Fibroblast of skin of left biceps (primary cell): ENCODE measurements at places on chromosomes 1 and 21.

GRCh38 chr1:224435999-224436398 lies 1.4 kb upstream of the WDR26 start:
- no peak for DNase-seq

DNA sequence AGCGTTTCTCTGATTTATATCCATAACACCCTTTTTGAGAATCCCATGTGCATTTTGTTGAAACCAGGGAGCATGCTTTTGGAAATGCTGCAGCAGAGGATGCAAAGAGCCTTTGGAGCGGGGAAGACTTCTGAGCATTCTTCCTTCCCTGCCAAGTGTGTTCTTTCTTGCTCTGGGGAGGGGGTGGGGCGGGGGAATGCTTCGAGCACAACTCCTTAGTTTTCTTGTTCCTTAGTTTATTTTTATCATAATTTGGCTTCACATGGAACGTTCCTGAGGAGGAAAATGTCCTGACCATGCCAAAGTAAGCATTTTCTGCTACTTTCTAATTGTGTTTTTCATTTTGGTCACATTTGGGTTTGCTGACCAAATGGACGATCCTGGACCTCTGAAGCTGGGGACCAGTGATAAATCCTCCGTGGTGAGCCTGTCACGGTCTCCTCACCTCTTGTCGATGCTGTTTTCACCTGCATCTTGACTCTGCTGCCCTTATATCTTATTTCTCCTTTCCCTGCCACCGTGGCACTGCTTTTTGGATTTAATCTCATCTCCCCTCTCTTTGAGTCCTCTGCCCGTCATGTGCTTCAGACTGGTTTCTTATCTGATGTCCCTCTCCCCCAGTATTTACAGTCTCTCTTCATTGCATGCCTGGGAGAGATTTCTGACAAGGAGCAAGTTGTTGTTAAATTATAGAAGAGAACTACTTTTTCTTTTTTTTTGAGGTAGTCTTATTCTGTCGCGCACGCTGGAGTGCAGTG lies 2.4 kb downstream of the CTPS1 start:
- no peak for DNase-seq

GRCh38 chr1:91784616-91785015 lies 101.3 kb downstream of the TGFBR3 start:
- no peak for DNase-seq

GRCh38 chr1:12172042-12172851 lies 5.5 kb downstream of the TNFRSF1B start:
- no peak for DNase-seq

DNA sequence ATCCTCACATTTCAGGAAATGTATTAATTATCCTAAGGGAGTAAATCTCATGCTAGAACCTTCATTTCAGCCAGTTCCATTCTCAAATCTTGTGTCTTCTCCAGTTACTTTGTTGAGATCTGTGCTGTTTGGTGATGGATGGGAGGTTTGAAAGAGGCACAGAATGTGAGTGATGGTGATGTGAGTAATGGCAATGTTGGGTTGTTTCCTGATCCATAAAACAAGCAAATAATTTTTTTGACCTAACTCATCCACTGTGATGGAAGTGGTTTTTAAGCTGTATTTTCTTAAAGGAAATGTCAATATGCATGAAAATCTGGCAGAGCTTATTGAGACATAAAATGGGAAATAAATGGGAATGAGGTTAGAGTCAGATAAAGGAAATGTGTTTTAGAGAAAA lies 214.7 kb downstream of the CHRM3 start:
- no peak for DNase-seq
